HT-29 (cell line): ENCODE measurements at places on chromosomes 3 and 15. TPM values are rescaled to one million over a fixed set of nuclear protein-coding genes. Genes with fewer than 3 reads are reported as not detected.

DNA sequence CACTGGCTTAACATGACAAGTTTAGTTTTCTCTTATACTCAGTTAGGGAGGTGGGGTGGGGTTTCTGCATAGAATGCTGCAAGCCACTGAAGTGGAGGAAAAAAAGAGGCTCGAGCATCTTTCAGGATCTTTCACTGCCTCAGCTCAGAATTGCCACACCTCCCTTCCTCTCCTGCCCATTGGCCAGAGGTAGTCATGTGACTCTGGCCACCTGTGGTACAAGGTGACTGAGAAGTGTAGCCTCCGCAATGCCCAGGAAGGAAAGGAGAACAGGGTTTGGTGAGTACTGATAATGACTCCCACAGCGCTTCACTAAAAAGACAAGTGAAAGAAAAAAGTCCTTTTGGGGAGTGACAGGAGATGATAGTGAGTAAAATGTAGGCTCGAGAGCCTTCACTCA is 124.3 kb upstream of the TRIM42 start:
- no peak for DNase-seq

DNA sequence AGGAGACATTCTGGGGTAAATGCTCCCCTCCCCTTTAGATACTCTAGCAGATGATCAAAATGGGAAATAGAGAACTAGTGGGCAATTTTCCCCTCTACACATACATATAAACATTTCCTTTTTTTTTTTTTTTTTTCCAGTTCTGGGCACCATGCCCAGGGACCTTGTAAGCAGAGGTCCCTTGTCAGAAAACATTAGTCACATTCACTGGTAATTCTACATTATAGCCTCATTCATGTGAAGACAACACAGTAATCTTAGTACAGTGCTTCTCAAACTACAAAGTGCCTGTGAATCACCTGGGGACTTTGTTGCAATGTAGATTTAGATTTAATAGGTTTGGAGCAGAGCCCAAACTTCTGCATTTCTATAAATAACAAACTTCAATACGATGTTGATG is 60.1 kb upstream of the ACTC1 start:
- no peak for DNase-seq

Gene CD200R1
- not detected in 2 replicates for total RNA-seq

Gene MYD88
- total RNA-seq, result 5.5 and 11.9 TPM in 2 replicates

Gene ZNF860
- total RNA-seq, result 3.9 and 7.5 TPM in 2 replicates

- DNase-seq, result no peak
Observed at GRCh38 chr3:115019900-115020299, 127.2 kb downstream of the ZBTB20 start.

Gene CRYGS
- total RNA-seq, result 0.28 and 0.86 TPM in 2 replicates

DNA sequence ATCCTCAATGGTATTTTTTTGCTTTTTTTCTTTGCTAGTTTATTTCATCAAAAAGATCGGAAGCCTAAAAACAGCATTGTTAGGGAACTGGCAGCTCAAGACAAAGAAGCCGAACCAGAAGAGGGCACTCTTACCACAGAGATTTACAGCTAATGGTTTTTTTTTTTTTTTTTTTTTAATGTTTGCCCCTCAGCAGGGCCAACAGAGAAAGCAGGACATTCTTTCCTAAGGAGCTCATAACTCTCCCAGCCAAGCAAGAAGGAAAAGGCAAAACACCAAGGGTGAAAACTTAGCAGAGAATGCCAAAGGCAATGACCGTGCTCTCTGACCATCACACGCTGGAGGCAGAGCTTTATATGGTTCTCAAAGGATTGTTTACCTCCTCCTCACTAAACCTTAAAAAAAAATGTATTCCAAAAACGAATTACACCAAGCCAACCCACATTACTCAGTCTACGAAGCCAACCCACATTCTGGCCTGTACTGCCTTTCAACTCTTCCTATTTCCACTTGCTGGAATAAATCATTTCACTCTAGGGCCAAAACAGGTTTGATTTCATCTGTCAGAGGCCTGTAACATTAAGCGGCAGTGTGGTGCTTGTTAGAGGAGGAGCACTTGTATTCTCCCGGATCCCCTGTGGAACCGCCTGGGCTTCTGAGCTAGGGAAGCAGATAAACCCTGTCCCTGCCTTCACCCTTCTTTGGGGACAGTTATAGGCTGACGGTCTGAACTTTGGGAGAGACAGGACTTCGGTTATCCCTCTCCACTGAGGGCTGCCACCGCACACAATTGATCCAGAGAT is 35.6 kb upstream of the GYG1 start:
- DNase-seq, result peak; percentile 78

Gene CDHR4
- total RNA-seq, result 0.15 and 0.34 TPM in 2 replicates
